Left cardiac atrium (tissue), 4 donors: ENCODE measurements at places on chromosomes 12 and 14.

- no peak for DNase-seq
Observed at GRCh38 chr14:92109490-92109889, 3.1 kb upstream of the ATXN3 start.

GRCh38 chr12:111758120-111758561, 8.6 kb upstream of the ALDH2 start:
- DNase-seq: peak; percentile 64

GRCh38 chr14:96121660-96122395, 82.7 kb downstream of the C14orf132 start:
- no peak for DNase-seq

DNA sequence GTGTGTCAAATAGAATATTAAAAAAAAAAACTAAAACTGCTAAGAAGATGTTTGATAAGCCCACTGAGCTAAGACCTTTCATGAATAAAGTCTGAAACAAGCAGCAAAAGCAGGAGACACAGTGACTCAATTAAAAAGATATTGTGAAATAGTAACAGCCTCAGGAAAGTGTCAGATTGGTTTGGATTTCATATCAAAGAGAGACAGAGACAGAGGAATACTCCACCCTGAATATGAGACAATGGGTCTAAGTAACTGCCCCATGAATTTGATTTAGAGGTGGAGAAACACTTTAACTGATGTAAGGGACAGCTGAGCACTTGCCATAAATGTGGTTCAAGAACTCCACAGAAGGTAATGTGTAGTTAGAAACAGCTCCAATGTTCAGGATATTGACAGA, 277.9 kb upstream of the FOXG1 start:
- no peak for DNase-seq

- no peak for DNase-seq
Observed at GRCh38 chr12:109875572-109876131, 4.7 kb downstream of the GLTP start.

DNA sequence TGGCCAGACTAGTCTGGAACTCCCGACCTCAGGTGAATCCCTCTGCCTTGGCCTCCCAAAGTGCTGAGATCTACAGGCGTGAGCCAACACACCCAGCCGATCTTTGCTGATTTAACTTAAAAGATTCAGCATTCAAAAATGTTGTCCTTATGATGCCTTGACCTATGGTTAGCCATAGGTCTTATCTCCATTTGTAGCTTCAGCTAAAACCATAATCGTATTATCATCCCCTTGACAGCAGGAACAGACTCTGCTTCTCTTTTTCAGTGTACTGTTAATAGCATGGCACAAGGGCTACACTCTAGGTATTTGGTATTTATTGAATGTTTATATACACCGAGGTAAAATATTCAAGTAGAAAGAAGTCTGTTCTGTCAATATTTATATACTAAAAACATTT, 15.3 kb downstream of the CCDC62 start:
- DNase-seq: no peak

DNA sequence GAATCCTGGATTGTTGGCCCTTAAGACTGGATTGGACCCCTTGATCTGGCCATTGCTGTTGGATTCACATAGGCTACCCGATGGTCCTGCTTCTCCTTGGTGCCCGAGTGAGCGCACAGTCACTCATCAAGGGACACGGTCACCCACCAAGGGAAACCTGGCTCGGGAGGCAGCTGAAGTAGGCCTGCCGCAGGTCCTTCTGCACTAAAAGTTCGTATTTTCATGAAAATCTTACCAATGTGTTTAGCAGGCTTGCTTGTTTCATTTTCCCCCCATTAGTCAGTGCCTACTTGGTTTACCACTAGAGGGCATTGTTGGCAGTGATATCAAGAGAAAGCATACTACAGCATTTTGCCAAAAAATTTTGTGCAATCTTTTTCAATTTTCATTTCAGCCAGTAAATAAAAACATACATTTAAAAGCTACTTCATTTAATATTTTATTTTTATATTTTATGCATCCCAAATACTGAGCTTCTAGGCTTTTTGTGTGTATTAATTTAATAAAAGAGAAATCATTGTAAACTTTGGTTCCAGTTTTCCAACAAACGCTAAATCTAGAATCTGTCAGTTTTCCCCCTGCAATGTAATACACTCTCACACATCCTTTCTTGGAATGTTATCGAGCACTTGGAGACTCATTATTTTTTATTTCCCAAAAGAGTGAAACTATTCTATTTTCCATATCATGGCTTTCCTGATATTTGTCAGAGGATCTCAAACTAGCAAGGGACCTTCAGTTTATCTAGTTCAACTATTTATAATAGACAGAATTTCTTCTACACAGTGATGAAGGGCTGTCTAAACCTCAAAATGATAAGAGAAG, 116.7 kb downstream of the LMNTD1 start:
- DNase-seq: no peak
